Stimulated activated memory B cell treated with anti-CD40 and anti-IgM and Interleukin-4, amounts not matched to agents 10 μg/mL and 1 μg/mL and 100 μg/mL, for 72 hours (primary cell): ENCODE measurements at places on chromosomes 4 and X.

GRCh38 chrX:80876877-80877276 lies 67.2 kb upstream of the BRWD3 start:
- no peak for ATAC-seq

GRCh38 chrX:133988010-133988409 lies 2.6 kb upstream of the GPC3 start:
- no peak for ATAC-seq

- no peak for ATAC-seq
Observed at GRCh38 chr4:37470245-37470644, 215.9 kb downstream of the RELL1 start.

GRCh38 chrX:107677909-107678308 lies 49.6 kb downstream of the PRPS1 start:
- ATAC-seq: no peak

- ATAC-seq: no peak
Observed at GRCh38 chr4:40190880-40191815, 5.7 kb upstream of the RHOH start.

DNA sequence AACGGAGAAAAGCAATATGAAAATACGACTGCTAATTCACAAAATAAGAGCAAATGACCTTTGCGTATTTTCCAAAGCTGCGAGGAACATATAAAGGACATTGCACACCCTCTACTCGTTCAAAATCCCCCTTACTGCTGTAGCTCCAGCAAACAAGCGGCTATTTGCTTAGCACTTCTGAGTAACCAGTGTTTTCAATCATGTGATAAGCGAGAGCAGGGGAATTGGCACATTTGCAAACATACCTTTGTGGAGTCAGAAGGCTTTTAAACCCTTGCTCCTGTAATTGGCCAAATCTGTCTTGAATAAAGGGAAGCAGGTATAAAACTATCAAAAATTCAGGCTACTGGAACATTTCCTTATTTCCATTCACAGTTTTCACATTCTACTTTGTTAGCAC lies 610.2 kb downstream of the UBE2NL start:
- no peak for ATAC-seq

- ATAC-seq: no peak
Observed at GRCh38 chr4:177266506-177266905, 43.2 kb upstream of the NEIL3 start.
